Kasumi-1 (cell line): ENCODE measurements at places on chromosomes 5 and 9.

DNA sequence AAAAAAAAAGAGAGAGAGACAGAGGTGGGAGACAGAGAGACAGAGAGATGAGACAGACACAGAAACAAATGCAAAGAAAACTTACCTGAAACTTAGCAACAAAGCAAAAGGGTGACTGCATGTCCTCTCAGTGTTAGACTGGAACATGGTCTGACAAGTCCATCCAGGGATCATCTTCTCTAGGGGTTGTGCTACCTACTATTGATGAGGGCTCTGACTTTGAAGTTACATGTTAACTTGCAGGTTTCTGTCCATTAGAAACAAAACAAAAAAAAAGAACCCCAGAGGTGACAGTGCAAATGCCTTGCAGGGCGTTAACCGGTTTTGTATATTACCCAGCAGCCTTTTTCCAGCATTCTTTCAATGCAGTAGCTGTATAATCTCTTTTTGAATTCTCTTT lies 13.6 kb upstream of the SPARC start:
- DNase-seq: no peak

DNA sequence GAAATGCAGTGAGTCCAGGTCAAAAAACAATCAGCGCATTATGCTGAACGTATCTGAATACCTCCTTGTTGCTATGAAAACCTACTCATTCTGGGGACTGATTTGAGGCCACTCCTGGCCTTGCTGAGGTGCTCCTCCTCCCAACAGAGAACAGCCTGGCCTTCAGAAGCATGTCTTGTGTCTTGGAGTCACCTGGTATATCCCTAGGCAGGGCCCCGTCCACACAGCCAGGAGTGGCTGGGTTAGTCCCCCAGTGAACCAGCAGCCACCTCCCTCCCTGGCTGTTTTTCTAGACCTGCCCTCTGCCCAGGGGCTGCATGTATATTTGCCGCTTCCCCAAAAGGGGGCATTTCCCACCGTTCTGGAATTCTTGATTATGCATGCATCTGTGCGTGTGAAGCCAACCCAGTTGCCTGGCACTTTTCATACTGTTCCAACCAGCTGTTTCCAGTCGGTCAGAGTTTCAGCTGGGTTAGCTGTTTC lies 99.2 kb upstream of the SPATA31C2 start:
- DNase-seq: no peak

- no peak for DNase-seq
Observed at GRCh38 chr5:16855485-16855884, 80.6 kb downstream of the MYO10 start.

GRCh38 chr9:130060296-130060695 lies 6.6 kb downstream of the GPR107 start:
- no peak for DNase-seq

GRCh38 chr5:164577742-164578141 lies 1072.3 kb downstream of the MAT2B start:
- DNase-seq: no peak

DNA sequence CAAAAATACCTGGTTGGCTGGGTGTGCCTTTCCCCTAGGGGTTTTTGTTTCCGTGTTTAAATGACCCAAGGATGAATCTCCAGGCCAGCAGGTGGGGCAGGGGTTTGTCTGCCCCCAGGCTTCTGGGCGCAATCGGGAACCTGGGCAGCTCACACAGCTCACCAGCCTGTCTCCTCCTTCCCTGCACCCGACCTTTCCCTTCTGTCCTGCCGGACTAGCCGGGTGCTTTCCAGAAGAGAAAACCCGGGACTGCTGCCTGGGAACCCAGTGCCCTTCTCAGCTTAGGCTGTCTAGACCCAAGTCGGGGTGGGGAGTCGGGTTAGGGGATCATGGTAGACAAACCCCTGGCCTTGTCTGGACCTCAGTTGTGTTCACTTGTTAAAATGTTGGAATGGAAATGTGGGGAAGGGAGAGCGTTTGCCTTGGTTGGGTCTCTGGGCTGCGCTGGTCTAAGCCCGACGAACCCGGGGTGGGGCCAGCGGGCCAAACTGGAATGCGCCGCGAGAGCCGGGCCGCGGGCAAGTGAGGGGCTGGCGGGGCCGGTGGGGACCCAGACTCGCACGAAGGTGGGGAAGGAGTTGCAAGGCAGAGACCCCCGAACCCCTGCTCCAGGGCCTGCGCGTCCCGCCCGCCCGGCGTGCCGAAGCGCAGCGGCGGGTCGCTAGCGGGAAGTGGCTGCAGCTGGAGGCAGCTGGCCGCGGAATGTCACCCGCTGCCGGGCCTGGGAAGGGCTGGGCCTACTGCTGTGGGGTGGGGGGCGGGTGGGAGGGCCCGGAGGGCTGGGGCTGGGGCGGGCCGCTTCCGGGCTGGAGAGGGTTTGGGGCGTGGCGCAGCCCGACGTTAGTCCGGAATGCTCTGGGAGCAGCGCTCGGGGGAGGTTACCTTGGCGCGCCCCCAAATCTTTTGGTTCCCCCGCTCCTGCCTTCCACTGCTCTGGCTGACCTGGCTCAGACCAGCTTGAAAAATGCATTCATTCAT lies 84.6 kb downstream of the DAB2IP start:
- DNase-seq: no peak

DNA sequence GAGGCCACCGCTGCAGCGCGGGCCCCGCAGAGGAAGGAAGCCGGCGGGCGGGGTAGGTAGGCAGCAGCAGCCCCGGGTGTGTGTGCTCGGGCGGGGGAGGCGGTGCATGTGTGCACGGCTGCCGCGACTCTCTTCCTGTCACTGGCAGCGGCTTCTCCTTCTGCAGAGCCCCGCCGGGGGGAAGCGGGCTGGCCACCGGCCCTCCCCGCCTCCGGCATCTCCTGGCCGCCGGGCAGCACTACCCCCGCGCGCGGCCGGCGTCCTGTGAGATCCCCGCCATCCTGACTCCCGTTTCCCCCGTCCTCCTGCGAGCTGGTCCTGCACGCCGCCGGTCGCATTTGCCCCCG lies 315 bp downstream of the PIK3R1 start:
- peak; percentile 84 for DNase-seq

DNA sequence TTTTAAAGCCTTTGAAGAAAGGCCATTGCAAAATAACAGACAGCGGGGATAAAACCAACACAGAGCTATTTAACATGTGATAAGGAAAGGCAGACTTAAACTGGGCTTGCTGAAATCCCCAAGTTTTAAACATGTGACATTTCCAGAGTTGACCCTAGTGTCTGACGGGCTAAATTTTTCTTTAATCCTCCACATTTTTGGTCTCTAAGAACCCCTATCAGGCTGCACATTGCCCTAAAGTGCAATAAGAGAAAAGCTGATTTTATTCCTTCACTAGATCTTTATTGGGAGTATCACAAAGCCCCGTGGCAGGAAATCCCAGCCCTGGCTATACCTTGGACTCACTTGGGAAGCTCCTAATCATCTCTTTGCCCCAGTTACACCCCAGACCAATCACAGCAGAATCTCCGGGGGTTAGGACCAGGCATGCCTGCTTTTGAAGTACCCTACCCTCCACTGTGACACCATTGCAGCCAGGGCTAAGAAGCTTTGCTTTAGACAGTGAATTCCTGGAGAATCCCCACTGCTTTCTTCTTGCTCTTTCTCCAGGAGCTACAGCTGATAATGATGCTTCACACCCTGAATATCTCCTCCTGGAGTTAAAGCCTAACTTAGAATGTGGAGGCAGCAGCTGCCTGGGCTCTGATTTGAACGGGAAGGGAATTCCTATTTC lies 20.1 kb upstream of the COL15A1 start:
- no peak for DNase-seq

- no peak for DNase-seq
Observed at GRCh38 chr5:9922719-9923118, 292.6 kb upstream of the TAS2R1 start.

- no peak for DNase-seq
Observed at GRCh38 chr5:2493356-2493755, 258.1 kb downstream of the IRX2 start.

GRCh38 chr9:2727966-2728613 lies 10.8 kb downstream of the KCNV2 start:
- peak; percentile 2 for DNase-seq

DNA sequence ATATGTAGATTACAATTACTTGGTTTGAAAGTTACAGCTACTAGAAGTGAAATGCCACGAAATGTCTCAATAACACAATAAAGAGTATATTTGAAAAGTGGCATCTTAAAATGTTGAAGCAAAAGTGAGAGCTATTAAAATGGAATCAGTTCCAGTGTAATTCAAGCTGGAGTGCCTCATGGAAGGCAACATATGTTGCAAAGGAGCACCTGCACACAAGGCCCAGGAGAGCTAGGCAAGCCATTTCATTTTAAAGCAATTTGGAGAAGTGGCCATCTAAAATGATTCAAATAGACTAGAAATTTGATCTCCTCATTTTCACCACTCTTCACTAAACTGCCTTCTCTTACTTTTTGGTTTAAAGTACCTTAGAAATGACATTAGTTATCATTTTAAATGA lies 167.8 kb downstream of the GABRB2 start:
- DNase-seq: no peak

GRCh38 chr5:139924294-139925215 lies 118.5 kb downstream of the NRG2 start:
- no peak for DNase-seq

GRCh38 chr5:78527054-78527859 lies 121.3 kb downstream of the LHFPL2 start:
- no peak for DNase-seq

DNA sequence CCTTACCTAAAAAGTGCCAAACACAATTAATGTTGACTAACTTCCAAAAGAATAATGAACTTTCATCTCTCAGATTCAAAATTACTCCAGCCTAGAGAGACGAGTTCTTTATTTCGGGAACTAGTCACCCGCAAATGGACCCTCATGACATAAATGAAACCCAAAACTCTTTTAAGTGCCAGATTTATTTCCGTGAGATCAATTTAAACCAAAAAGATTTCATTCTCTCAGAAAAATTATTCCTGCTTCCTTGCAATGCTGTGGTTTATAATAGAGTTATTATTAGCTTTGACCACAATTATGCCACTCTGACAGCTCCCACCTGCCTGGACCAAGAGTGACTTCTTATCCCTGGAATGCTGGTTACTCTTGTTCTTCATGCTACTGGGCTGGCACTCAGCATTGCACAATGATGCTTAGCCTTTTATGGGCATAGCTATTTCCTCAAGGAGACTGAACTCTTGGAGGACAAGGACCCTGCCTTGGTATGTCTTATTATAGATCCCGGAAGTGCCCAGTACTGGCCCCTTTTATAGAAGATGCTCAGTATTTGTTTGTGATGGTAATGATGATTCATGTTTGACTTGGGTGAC lies 183.5 kb downstream of the SNX18 start:
- DNase-seq: no peak

DNA sequence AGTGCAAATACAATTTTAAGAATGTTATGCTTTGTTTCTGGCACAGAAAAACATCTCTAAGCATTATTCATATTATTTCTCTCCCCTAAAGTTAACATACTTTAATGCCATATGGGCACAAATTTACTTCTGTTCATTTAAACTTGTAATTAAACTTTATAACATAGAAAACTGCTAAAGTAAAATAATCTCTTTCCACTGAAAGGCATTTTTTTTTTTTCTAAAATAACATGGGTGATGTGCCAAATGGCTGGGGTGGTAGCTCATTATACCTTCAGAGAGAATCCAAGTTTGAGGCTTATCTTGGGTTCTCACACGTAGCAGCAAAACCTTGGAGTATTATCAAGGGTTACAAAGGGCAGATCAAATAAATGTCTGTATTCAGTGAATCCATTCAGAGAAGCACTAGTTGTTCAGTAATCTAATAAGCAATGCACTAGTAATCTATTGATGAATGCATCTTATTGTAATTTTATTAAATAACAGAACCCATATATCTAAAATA lies 257.6 kb upstream of the POU5F2 start:
- DNase-seq: no peak
